ENCODE measurements at places on chromosomes 13 and 19.
A peak's percentile ranks its signal among the peaks of the same experiment; 100 is the strongest.

GRCh38 chr19:7333198-7334118, 15.3 kb upstream of the ARHGEF18 start:
- no peak for DNase-seq

GRCh38 chr19:54653181-54653809, 9.5 kb upstream of the LILRB4 start:
- no peak for DNase-seq

GRCh38 chr19:13493516-13494310, 12.6 kb downstream of the CACNA1A start:
- no peak for DNase-seq

GRCh38 chr19:45469945-45470761, 2.4 kb downstream of the FOSB start:
- no peak for DNase-seq

DNA sequence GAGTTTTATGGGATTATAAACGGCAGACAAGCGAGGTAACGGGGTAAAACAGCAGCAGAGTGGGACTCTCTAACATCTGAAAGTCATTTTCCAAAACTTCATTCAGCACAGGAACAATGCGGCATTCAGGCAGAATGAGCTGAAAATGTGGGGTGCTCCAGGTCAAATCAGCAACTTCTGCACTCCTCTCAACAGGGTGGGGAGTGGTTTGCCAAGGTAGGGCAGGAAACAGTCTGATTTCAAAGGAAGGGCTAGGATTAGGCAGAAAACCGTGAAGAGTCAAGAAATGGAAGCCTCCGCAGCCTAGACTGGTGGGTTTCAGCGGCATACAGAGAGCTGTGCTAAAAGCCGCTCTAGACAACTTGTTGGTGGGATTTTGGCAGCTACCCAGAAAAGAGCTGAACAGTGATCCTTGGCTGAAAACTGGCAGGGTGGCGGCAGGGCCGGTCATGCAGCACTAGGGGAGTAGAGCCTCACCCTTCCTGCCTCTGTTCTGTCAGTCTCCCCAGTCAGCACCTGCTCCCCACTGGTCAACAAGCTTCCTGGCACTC, 154.2 kb upstream of the KLF12 start:
- peak; percentile 5 for DNase-seq

DNA sequence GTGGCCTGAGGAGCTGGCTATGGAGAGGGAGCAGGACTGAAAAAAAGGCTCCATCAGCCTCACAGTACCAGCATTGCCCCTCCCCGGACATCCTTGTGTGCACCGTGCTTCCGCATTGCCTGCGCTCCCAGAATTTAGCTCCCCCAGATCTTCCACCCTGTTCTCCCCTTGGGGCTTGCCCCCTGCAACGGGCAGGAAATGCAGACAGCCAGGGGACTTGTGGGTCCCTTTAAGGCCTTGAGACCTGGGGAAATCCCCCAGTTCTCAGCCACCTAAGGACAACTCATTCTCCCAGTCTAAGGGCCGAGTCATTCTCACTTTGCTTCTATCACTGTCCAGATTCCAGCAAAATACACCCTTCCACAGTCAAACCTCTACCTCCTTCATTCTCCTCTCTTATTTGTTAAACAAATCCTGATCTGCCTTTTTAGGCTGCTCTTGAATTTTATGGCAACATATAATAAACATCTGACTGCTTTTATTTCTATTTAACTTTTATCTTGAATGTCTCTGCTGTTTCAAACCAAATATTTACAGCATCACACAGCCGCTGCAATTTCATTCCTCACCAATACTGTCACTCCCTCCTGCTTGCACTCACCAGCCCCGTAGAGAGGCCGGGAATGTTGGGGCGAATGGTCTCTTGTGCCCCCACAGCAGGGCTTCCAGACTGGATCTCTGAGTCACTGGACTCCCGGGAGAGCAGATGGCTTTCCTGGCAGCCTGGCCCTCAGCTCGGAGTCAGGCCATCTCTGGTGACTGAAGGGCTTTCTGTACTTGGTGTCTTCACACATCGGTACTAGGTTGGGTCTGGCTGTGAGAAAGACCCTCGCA, 221.9 kb downstream of the TSHZ3 start:
- DNase-seq, result no peak

DNA sequence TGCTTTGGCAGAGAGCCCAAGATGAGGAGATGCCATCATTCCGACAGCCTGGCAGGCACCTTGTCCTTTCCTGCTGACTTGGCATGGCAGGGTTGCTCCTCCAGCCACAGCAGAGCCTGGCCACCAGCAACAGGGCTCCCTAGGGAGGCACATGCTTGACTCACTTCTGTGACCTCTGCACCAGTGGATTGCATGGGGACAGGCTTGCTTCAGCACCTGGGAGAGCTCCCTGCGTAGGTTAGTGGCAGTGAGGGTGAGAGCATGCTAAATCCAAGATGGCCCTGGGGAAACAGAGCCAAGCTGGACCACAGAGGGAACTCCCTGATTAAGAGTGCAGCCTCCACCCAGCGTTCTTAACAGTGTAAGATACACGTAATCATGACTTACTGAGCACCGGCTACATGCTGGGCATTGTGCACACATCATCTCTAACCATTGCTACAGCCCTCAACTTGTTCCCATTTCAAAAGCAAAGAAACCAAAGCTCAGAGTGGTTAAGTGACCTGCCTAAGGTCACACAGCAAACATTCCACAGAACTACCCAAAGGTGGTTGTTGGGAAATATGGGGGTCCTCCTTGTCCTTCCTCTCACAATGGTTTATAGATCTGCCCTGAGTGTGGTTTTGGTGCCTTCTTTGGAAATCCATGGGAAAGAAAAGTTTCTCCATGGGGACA, 116.6 kb upstream of the UQCRFS1 start:
- no peak for DNase-seq

DNA sequence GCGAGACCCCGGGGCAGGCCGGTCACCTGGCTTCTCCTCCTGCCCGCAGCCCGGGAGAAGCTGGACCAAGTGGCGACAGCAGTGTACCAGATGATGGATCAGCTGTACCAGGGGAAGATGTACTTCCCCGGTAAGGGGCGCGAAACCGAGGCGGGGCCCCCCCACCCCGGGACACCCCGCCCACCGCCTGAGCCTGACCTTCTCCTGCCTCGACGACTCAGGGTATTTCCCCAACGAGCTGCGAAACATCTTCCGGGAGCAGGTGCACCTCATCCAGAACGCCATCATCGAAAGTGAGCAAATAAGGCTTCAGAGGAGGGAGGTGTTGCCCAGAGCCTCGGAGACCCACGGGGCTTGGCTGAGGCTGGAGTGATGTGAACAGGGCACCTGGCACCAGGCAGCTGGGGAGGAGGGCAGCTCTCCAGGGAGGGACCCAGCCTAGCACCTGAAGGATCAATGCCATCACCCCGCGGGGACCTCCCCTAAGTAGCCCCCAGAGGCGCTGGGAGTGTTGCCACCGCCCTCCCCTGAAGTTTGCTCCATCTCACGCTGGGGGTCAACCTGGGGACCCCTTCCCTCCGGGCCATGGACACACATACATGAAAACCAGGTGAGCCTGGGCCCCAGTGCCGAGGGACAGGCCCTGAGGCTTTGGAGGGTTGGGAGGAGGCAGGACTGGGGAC, 629 bp downstream of the IZUMO4 start:
- DNase-seq, result peak; percentile 46

DNA sequence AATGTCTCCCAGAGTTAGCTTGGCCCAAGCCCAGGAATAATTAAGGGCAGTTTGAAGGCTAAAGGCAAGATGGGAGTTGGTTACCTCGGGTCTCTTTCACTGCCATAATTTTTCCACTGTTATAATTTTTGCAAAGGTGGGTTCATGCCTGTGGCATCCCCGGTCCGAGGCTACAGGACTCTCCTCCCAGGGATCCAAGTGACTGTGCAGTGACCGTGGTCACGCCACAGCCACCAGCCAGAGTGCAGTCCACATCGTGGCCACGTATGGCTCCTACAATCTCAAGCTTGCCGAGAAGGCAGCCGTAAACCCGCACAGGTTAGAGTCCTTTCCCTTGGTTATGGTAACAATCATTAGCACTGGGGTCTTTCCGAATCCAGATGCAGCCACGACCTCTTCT, 36.8 kb downstream of the C13orf46 start:
- DNase-seq, result no peak

- peak; percentile 31 for DNase-seq
Observed at GRCh38 chr13:109787135-109787954, 962 bp upstream of the IRS2 start.

DNA sequence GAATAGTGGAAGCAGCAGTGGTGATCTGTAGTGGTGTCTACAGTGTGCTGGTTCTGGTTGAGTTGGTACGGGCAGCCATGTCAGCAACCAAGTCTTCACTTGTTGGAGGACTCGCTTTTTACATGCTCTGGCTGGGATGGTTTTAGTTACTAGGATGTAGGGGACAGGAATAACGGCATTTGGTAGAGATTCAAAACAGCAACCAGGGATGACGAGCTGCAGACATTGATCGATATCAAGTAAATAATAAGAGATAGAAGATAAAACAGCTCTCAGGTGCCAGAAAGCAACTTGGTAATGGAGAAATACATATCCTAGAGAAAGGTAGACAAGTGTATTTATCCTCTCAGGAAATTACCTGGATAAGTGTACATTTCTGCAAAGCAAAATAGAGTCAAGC, 84.3 kb downstream of the PCCA start:
- no peak for DNase-seq

DNA sequence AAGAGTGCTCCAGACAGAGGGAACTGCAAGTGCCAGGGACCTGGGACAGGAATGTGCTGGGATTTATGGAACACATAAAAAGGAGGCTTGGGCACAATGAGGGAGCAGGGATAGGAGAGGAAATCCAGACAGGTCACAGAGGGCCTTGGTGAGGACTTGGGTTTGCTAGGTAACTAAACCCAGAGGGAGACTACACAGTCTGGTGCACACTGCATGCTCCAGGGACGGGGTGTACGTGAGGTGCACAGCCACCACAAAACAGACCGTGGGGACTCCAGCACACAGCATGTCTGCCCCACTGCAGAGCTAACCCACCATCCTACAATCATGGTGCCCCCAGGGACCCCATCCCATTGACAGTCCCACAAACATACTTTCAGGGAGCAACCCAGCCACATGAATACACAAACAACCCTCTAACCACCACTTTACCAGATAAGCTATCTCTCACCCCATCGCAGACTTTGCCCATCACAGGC, 5.5 kb upstream of the ZFP36 start:
- no peak for DNase-seq

DNA sequence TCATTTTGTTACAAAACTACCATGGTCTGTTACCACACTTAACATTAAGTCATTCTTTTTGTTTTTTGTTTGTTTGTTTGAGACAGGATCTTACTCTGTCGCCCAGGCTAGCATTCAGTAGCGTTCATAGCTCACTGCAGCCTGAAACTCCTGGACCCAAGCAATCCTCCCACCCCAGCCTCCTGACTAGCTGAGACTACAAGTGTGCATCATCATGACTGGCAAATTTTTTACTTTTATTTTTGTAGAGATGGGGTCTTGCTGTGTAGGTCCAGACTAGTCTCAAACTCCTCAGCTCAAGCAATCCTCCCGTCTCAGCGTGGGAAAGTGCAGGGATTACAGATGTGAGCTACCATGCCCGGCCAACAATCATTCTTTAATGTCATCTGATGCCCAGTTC, 3.3 kb downstream of the ALDH16A1 start:
- no peak for DNase-seq

- DNase-seq, result no peak
Observed at GRCh38 chr13:75285310-75285709, 196.7 kb downstream of the TBC1D4 start.

- no peak for DNase-seq
Observed at GRCh38 chr13:20377720-20378119, 145.6 kb upstream of the GJB6 start.

DNA sequence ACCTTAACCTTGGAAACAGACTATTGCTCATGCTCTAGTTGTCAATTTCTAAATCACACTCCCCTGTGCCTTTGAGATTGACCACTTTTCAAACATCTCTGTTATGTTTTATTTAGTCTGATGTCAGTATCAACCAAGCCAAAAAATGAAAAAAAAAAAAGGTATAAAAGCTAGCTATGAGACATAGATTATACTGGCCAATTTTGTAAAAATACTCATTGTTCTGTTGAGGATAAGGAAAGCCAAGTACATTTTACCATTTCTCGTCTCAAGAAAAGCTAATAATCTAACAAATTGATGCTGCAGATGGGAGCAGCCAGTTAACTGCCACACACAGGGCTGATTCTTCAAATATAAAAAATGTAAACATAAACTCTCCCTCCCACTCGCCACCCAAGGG, 572.6 kb upstream of the KLF12 start:
- DNase-seq, result no peak

DNA sequence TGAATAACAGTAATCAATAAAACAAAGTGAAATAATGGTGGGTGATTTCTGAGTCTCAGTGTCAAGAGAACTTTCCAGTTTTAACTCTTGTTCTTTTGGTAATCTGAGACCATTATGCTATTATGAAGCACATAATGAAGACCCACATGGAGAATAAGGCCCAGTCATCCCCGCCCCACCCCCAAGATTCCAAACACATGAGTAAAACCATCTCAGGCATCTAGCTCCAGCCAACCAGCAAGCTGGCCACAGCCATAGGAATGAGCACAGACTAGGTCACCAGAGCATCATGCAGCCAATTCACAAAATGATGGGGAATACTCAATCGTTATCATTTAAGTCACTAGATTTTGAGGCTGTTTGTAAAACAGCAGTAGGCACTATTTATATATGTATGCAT, 1769.0 kb upstream of the PCDH20 start:
- DNase-seq, result no peak

- DNase-seq, result no peak
Observed at GRCh38 chr19:42028304-42029216, 34.5 kb upstream of the ATP1A3 start.

GRCh38 chr19:18312092-18312534, 10.8 kb downstream of the LSM4 start:
- DNase-seq, result no peak

DNA sequence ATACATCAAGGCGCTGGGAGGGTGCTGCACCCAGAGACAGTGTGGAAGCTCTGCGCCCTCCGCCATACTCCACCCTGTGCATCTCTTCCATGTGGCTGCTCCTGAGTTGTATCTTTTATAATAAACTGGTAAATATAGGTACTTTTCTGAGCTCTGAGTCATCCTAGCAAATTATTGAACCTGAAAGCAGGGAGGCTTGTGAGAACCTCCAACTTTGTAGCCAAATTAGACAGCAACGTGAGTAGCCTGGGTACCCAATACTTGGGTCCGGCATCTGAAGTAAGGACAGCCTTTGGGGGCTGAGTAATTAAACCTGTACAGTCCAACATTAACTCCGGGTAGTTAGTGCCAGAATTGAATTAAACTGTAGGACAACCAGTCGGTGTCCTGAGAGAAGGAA, 57.4 kb downstream of the RUBCNL start:
- no peak for DNase-seq

DNA sequence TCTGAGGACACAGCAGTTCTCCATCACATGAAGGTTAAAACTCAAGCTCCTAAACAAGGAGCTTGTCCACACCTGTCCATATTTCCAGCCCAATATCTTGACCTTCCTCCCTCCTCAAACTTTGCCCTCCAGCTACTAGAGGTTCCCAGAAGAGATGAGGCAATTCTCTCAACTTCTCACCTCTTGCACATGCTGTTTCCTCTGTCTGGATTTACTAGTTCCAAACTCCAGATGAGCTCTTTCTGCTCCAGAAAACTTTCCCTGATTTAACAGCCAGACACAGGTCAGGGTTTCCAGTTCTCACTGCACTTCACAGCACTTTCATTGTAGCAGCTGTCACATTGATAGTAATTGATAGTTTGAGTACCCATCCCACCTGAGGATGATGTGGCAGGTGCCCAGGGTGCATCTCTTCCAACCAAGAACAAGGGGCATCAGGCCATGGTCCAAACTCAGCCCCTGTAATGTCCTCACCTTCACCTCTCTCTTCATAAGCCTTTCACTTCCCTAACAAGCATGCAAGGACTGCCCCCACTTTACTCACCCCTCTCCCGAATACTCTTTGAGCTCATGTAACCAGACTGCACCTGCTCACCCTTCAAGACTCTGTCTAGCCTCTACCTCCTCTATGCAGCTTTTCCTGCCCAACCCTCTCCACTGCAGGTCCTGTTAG, 3.0 kb upstream of the WDFY2 start:
- no peak for DNase-seq
